ENCODE measurements at places on chromosomes 6 and 20.

DNA sequence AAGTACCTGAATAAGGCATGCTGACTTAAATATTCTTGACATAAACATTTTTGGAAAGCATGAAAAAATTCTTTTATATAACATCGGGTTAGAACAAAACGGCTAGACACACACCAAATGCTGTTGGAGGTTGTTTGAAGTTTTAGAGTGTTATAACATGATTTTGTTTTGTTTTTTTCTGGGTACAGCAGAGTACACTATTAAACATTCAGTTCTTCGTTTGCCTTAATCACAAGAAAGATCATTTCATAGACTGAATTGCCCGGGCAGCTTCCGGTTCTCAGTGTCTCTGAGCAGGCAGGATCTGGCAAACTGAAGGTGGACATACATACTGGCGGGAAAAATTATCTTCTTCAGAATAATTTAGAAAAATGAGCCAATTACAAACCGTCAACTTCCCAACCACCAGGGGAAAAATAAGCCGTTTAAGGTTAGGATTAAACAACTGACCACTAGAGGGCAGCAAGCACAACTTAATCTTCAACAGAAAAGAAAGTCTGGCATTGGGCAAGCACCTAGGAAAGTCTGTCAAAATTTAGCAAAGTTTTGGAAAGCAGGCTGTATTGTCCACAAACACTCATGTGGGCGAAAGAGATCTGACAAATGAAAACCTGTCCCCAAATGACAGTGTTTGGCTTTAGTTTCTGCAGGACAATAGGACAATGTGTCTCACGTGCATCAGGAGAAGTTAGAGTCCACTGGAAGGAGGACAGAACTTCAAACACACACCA, 15.0 kb downstream of the ZNF217 start:
- DNase-seq = peak; percentile 61

GRCh38 chr6:97282238-97282725, 734 bp downstream of the MMS22L start:
- no peak for DNase-seq

GRCh38 chr6:117629119-117629660, 26.9 kb upstream of the GOPC start:
- no peak for DNase-seq

DNA sequence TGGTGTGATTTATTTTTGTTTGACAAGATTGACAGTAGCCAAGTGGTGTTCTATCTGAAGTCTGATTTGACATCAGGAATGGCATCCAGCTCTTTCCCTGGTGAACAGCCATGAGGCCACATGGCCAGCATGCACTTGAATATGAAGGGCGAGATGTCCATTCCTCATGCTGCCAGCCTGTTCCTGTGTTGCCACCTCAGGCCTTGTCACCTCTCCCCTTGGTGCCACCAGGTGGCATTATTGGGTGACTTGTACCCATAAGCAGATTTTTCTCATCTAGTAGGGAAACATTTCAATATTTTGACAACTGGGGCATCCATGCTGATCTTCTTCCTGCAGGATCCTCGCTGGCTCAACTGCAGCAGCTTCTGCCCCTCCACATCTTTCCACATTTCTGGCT, 199.1 kb downstream of the ERMARD start:
- peak; percentile 33 for DNase-seq

DNA sequence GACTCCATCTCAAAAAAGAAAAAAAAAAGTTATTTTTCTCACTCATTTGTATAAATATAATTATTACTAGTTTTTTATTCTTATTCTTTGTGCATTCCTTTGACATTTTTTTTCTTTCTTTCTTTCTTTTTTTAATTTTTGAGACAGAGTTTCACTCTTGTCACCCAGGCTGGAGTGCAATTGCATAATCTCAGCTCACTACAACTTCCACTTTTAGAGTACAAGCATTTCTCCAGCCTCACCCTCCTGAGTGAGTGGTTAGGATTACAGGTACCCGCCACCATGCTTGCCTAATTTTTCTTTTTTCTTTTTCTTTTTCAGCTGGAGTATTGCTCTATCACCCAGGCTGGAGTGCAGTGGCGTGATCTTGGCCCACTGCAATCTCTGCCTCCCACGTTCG, 51.4 kb upstream of the JARID2 start:
- DNase-seq = no peak

- no peak for DNase-seq
Measured at GRCh38 chr20:19104186-19104585, 108.3 kb upstream of the SLC24A3 start.

DNA sequence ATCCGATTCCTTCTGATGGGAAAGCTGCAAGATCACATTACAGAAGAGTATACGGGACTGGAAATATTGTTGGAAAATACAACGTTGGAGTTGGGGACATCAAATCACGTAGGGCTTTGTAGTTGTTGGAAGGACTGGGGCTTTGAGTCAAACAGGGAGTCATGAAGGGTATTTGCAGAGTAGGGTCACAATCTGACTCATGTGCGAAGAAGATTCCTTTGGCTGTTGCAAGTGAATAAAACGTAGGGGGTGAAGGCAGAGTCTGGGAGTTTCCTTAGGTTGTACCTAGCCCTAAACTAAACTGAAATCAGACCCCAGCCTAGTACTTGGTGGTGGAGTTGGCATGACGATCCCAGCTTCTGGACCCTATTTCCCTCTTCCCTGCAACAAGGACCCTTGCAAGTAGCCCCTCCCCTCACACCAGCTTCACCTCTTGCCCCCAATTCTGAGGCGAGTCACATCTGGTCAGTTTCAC, 32.3 kb downstream of the SNX5 start:
- DNase-seq = no peak

GRCh38 chr6:111551521-111552231, 54.0 kb downstream of the TRAF3IP2 start:
- DNase-seq = no peak

DNA sequence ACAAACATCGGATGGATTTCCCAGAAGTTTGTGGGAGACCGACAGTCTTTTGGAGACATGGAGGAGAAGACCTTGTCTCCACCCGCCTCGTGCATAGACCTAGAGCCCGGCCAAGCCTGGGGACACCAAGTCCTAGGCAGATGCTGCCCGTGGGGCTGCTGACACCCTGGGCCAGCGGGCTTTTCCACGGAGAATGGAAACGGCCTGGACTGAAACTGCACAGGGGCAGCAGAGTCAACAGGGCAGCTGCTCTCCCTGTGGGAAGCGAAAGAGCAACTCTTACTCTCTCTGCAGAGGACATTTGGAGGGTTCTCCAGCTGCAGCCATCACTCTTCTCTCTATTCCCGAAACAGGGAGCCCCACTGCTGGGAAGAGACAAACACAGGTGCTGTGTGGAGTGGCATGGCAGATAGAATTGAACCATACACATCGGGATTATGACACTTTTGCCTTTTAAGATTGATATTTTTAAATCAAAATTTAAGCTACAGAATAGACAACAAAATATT, 401.2 kb downstream of the THBS2 start:
- no peak for DNase-seq

GRCh38 chr6:41046084-41046483, 3.8 kb downstream of the TSPO2 start:
- DNase-seq = no peak

DNA sequence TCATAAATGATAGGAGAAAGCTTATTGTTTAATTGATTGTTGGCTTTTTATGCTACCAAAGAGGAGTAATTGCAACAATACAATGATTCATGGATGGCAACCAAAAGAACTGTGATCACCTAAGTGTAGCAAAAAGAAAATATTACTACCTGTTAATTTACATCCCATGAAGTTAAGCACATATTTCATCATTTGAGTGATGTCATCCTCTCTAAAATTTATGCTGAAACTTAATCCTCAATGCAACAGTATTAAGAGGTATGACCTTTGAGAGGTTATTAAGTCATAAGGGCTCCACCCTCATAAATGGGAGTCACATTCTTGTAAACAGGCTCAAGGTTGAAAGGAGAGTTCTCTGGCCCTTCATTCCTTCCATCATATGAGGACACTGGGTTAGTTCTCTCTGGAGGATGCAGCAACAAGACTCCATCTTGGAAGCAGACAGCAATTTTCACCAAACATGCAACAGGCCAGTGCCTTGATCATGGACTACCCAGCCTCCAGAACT, 190.6 kb upstream of the GRIK2 start:
- no peak for DNase-seq

DNA sequence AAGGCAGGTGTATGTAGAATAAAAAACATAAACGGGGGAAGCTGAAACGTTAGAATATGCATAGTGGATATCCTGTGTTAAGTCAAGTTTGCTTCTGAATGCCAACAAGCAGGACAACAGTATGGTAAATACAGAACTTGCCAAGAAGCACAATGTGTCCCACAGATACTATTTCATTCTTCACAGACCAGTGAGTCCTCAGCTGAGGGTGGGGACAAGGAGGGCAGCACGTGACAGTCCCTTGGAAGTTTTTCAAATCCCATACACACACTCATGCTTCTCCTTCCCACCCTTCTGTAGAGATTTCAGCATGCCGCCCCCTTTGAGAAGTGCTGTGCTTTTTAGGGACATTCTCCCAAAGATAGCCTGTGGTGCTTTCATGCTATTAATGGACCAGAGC, 268.5 kb upstream of the ECI2 start:
- DNase-seq = no peak

DNA sequence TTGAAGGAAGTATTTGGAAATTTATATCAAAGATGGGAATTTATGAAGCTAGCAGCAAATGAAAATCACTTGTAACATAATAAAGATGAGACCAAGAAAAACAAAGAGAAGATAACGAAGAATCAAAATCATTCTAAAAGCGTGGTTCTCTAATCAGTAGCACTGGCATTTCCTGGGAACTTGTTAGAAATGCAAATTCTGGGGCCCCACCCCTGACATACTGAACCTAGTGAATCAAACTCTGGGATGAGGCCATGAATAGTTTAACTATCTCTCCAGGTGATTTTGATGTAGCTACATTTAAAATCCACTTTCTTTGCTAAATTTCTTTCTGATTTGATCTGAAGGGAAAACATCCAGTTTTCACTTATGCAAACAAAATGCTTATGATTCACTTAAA, 1075.6 kb downstream of the HACE1 start:
- no peak for DNase-seq

DNA sequence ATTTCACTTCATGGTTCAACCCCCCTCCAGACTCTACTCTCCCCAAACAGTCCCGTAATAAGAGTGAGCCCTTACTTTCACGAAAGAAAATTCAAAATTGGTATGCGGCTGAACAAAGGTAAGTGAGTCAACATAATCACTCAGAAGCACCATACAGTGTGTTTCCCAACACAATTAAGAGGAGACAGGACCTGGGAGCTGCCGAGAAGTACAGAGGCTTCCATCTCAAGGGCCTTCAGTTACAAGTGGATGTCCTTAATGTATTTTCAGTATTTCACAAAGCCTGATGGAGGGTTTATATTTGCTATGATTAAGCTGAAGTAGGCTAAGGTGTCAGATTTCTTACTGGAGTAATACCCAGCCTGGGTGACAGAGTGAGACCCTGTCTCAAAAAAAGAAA, 51.1 kb downstream of the MYO6 start:
- DNase-seq = no peak

- no peak for DNase-seq
Measured at GRCh38 chr6:46290421-46291274, 119.9 kb upstream of the ENPP5 start.

- DNase-seq = no peak
Measured at GRCh38 chr20:48276021-48276342, 490.7 kb upstream of the SULF2 start.

- no peak for DNase-seq
Measured at GRCh38 chr6:167996424-167997199, 859 bp upstream of the KIF25 start.

DNA sequence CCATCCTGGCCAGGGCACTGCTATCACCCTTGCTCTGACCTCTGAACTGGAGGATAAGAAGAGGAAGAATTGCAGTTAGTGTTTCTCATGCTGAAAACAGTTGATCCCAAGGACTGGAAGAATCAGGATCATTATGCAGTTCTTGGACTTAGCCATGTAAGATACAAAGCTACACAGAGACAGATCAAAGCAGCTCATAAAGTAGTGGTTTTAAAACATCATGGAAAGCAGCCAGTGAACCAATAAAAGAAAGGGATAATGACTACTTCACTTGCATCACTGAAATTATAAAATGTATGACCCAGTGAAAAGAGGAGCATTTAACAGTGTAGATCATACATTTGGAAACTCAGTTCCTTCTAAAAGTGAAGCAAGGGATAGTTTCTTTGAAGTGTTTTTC, 47.7 kb downstream of the DNAH8 start:
- DNase-seq = no peak

DNA sequence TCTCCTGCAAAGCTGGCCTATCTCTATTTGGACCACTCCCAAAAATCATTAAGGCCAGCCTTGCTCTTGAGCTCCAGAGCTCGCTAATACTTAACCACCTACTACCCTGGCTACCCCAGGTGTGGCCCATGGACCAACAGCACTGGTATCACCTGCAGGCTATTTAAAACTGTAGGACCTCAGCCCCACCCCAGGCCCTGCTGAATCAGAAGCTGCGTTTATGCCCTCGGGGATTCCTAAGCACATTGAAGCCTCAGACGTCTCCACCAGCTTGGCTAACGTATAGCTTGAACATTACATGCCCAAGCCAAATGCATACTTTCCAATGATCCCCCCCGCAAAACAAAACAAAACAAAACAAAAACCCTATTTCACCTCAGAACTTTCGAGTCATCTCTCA, 19.7 kb upstream of the SPAG4 start:
- DNase-seq = no peak

- no peak for DNase-seq
Measured at GRCh38 chr6:107479089-107479690, 10.7 kb upstream of the SOBP start.

- DNase-seq = no peak
Measured at GRCh38 chr20:53917145-53918019, 153.0 kb downstream of the BCAS1 start.

GRCh38 chr20:32397567-32398084, 39.5 kb downstream of the ASXL1 start:
- DNase-seq = no peak

DNA sequence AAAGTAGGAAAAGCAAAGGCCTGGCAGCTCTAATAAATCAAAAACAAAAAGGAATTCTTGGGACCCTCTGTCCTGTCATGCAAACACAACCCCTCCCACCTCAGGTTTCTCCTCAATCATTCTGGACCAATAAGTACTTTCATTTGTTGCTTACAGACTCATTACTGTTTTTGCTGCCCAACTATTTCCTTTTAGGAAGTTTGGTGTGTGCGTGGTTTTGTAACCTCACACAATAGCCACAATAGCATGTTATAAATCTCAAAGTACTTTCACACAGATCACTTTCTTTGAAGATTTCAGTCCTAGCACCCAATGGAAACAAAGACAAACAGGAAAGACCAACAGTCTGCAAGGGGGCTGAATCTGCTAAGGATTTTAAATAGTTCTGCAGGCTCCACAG, 4.5 kb downstream of the MRPL14 start:
- peak; percentile 33 for DNase-seq

DNA sequence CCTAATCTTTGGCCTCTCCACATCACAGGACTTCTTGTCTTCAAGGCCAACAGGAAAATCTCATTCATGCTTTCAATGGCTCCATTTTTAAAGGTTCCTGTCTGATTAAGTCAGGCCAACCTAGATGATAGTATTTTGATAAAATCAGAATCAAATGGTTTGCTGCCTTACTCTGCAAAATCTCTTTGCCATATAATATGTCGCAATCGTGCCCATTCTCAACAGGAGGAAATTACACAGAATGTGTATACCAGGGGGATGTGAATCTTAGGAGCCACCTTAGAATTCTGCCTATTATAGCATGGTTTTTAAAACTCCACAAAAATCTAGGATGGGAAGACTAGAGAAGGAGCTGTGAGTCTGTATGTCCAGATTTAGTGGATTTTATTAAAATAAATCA, 612.9 kb upstream of the MAN1A1 start:
- no peak for DNase-seq
